ENCODE measurements at places on chromosomes 3 and 15. TPM values are rescaled to one million over a fixed set of nuclear protein-coding genes. Genes with fewer than 3 reads are reported as not detected.

Gene LTK
- 0.50 TPM for total RNA-seq

DNA sequence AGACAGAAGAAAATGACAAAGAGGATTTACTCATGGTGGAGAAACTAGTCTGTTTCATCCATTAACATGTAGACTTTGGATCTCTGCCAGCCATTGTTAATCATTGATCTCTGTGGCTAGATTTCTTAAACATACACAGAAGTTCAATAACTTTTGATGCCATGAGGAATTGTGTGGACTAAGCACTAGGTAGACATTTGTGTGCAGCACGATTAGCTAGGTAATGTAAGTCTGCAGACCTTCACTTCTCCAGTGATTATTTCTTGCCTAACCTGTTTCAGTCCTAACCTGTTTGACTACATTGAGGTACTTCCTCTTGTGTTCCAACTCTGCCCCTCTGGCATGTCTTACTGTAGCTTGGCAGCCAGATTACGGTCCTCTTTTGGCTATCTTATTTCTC, 928.5 kb upstream of the ROBO1 start:
- no peak for DNase-seq

DNA sequence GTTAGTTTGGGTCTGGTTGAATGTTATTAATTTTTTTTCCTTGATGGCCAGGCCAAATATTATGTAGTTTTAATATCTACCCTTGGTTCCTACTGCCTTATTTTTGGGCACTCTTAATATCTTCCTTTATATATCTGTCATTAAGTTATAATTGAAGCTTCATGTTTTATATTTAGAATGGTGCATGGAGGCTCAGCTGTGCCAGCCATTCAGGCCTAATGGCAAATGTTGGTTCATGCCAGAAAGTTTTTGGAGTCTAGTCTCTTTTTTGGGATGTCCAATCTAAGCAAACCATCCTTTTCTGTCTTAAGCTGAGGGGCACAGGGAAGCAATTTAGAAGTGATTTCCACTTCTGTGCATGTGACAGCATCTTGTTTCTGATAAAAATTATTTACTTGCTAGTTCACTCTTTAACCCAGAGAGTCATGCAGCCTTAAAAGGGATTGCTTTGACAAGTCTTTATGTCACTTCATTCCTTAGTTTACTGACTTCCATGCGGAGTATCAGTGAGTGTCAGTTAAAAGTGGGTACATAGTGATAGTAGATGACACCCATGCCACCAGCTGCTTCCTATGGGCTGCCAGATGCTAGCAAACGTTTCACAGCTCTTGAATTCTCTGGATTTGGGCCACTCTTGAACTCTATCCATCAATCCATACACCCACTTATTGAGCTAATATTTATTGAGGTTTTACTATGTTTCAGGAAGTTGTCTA, 33.0 kb downstream of the MITF start:
- DNase-seq, result no peak

Gene P2RY12
- total RNA-seq, result not detected

Gene STRIT1
- not detected for total RNA-seq

GRCh38 chr3:195036203-195036505, 234.8 kb downstream of the XXYLT1 start:
- no peak for DNase-seq

DNA sequence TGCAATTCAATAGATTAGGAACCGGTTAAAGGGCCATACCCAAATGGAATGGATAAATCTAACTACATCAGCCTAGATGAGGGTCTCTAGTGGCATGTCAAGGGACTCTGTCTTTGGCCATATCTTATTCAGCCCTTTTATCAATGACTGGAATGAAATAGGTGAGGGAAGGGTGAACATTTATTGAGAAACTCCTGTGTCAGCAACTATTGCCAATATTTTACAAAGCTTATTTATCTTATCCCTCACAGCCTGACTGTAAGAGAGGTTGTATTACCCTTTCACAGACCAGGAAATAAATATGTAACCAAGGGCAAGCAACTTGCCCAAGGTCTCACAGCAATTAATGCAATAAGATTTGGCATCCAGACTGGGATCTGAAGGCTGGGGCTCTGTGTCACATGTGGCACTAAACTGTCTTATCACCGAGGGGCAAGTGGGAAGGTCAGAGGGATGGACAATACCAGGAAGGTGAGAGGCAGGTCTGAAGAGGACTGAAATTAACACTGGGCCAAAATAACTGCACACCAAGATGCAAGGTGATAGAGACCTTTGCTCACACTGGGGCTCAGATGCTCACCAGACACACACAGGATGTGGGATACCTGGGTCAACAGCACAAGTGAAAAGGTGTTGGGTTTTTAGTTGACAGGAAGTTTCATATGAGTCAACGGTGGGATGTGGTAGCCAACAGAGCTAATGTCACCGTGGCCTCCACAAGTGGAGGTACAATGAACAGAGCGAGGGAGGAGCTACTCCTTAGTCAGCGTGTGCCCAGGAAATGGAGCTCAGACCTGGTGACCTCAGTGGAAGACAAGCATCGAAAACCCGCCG, 261.3 kb downstream of the RPLP1 start:
- DNase-seq, result no peak

GRCh38 chr3:139093840-139094239, 49.1 kb upstream of the PRR23C start:
- no peak for DNase-seq

GRCh38 chr3:48762816-48763215, 45.8 kb upstream of the IP6K2 start:
- DNase-seq, result no peak

- no peak for DNase-seq
Measured at GRCh38 chr15:58459560-58459959, 27.8 kb downstream of the LIPC start.

- DNase-seq, result no peak
Measured at GRCh38 chr3:73453666-73454065, 171.1 kb downstream of the PDZRN3 start.

DNA sequence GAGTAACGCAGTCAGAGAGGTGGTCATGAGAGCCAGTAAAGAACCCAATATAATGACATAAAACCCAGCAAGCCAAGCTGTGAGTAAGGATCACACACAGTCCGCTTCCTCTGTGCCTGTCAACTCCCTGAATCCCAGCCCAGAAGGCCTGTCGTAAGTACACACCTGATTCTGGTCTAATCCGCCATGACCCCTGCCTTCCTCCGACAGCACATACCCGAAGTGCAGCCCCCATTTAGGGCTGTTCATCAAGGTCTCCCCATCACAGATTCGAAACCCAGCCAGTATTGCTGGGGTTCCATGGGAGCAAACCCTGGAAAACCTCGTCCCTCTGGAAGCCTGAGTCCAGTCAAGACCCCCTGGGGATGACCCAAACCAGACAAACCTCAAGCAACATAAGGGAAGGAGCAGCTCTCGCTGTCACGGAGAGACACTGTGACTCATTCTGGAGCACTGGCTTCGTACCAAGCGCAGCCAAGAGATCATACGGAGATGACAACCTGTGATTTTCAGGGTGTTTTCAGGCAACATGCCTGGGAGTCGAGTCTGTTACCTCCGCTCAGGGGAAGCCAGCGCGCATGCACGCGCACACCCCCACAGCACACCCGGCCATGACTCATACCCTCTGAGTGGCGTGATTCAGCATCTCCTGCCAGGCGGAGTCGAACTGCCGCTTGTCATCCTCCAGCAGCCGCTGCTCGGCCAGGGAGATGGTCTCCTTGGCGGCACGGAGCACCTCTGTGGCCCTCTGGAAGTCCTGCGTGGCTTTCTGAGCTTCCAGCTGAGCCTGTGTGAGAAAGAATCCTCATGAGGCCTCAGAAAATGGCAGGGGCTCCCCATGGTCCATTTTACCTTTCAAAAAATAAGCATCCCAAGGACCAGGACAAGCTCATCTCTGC, 63.0 kb downstream of the SH3BP5 start:
- peak; percentile 93 for DNase-seq

Gene SLC35G2
- 7.3 TPM for total RNA-seq

Gene NEK10
- 10.1 TPM for total RNA-seq

Gene DAZL
- not detected for total RNA-seq

DNA sequence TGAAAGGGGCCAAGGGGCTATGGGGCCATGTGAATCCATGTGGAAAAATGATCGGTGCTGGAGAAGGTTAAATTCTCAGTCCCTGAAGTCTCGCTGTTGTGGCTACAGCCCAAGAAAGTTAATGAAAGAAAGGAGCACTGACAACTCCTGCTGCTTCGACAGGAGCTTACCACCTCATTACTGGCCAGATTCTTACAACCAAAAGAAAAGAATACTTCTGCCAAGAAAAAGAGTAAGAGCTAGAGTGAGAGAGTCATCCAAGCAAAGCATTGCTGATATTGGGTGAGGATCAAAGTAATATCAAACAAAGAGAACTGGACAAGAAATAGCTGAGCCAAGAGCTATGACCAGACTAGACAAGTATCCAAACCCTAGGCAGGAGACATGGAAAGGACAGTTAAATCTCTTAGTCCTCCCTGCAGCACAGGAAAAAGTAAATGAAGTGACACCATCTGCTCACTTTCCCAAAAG, 348.4 kb upstream of the PLSCR5 start:
- DNase-seq, result no peak

Gene ANKRD63
- total RNA-seq, result 0.42 TPM

- DNase-seq, result peak; percentile 23
Measured at GRCh38 chr3:37963016-37963415, 27.6 kb upstream of the VILL start.

DNA sequence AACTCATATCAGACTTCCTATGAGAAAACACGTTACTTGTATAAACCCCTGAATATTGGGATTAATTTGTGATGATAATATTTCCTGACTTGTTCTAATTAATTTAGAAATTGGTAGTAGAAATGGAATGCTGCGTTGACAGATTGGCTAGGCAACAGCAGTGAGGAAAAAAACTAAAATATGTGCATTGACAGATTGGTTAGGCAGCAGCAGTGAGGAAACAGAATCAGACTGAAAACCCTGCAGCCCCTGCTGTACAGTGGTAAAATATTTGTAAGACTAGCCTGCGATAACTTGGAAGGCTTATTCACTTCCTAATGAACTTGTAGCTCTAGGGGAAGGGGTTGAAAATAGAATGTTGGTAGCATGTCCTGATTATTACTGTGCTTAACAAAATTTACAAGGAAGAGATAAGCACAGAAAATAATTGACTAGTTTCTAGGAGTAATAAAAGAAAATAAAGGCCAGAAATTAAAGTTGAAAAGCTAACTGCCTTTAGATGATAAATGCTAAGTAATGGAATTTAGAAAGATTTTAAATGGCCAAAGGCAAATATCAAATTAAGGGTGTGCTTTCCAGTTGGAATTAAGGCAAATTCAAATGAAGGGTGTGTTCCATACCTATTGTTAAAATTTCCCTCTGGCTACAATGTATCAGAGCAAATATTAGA, 29.9 kb upstream of the IL16 start:
- DNase-seq, result no peak

Gene ZNF620
- 4.8 TPM for total RNA-seq

DNA sequence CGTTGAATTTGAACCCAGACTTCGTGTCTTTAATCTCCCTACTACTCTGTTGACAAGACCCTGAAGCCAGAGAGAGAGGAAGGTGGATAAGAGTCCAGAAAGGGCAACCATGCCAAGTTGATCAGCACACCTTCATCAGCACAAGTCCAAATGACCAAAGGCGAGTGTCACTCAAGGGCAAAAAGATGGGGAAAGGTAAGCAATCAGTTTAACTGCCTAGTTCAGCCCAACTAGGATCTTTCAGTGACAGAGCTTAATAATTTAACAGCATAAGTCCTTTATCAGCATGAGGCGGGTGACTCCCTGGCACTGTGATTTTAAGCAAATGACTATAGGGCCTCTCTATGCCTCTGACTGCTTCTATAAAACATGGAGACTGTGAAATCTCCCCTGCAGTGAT, 6.2 kb downstream of the SUCLG2 start:
- no peak for DNase-seq

Gene IL16
- not detected for total RNA-seq

DNA sequence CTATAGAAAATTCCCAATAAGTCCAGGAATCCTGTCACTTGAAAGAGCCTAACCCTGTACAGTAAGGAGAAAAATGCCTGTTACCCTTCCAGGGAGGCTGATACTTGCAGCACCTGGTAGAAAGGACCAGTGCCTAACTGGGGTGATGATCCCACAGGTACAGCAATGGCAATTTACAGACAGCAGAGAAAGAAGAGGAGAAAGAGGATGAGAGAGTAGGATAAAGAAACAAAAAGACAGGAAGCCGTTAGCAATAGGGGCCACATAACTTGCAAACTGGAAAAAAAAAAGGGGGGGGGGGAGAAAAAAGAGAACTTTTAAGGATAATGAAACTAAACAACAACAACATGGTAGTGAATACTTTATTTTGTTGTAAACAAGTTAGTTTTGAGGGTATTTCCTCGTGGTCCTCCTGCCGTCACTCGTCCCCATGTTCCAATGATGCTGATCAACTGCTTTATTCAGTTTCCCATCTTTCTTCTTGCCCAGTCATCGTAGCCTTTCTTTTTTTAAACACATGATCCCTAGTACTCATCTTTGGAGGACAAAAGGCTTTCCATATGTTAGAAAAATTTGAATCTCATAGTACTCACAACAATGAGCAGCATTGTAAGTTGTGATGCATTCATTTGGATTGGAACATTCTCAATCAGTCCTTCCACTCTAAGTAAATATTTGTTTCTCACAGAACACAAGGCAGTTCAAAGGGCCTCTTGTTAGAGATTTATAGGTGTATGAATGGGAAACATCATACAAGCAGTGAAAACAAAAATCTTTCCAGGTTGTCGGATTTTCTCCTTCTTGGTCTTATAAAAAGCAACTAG, 8.6 kb downstream of the TM4SF1 start:
- DNase-seq, result no peak

GRCh38 chr15:61839546-61839945, 220.7 kb downstream of the VPS13C start:
- no peak for DNase-seq

DNA sequence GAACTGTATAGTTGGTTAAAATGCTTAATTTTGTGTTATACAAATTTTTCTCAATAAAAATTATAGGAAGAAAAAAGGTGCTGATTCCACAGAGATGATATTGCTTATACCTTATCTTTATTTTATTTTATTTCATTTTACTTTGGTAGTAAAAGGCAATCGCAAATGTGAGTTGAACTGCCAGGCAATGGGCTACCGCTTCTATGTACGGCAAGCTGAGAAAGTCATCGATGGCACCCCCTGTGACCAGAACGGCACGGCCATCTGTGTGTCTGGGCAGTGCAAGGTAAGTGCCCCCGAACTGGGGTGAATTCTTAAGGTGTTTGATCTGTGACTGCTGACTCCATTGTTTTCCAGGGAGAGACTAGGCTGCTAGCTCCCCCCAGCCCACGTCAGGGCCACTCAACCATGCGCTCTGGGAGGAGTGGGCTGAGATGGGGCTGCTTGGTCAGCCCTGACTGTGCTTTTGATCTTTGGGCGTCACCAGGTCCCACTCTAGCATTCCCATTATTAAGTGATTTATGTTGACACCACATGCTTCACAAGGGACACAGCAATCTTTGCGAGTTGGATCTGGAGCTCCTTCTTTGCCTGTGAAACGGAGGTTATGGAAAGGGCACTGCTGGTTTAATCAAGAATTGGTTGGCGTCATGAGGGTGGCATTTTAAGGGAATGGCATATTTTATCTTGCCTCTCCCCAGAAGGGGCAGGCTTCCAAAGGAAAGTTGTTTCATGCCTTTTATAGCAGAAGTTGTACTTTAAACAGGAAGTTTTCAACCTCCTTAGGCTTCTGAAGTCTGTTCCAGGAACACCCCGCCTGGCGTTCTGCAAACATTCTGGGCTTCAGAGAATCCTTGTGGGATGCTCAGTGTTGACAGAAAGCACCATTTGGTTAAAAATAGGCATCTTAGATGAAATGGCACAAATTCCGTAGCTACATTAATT, 296.5 kb downstream of the THSD4 start:
- no peak for DNase-seq

Gene STRA6
- 25.8 TPM for total RNA-seq

GRCh38 chr15:57527382-57528091, 64.2 kb upstream of the MYZAP start:
- DNase-seq, result no peak

Gene ZNF35
- 13.9 TPM for total RNA-seq

- no peak for DNase-seq
Measured at GRCh38 chr15:58398643-58399042, 33.1 kb upstream of the LIPC start.
